ENCODE measurements at places on chromosomes 11 and 22. TPM values are rescaled to one million over a fixed set of nuclear protein-coding genes. Genes with fewer than 3 reads are reported as not detected.
A peak's percentile ranks its signal among the peaks of the same experiment; 100 is the strongest.

GRM5 gene
- polyA plus RNA-seq, result 0.01 TPM

DMC1 gene
- 2.1 TPM for polyA plus RNA-seq

CENPM gene
- polyA plus RNA-seq, result 11.4 TPM

APOA4 gene
- 9,049 TPM for polyA plus RNA-seq

ELFN2 gene
- polyA plus RNA-seq, result not detected

SDF2L1 gene
- 40.4 TPM for polyA plus RNA-seq

BBOX1 gene
- polyA plus RNA-seq, result not detected

PRR5 gene
- polyA plus RNA-seq, result 73.1 TPM

SYT8 gene
- 45.1 TPM for polyA plus RNA-seq

DNA sequence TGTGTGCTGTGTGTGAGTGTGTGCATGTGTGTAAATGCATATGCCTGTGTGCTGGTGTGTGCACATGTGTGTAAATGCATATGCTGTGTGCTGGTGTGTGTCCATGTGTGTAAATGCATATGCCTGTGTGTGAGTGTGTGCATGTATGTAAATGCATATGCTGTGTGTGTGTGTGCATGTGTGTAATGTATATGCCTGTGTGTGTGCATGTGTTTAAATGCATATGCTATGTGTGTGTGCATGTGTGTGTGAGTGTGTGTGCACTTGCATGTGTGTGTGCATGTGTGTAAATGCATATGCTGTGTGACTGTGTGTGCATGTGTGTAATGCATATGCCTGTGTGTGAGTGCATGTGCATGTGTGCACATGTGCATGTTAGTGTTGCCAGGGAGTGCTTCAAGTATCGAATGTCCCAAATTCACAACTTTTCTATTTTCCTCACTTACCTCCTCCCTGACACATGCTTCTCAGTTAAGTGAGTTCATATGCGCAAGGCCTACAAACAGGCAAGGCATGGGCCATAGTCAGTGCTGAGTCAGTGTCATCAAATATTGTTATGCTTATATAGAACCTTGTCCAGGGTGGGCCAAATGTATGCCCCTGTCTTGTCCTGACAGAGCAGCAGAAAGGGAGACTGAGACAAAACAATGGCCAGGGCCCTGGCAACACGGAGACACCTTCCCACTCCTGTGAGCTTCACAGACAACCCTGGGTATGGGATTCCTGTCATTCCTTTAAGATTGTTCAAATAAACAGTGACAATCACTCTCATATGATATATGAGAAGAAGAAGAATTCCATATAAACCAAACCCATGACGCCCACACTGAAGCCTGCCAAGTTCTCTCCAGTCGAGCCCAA, 38.6 kb downstream of the GGTLC2 start:
- no peaks in the 10 kb centered on the region for H3K27me3 ChIP-seq
- DNase-seq, result no peak
- H3K4me1 ChIP-seq, result peaks cover 36% of the 10 kb centered on the region
- no peak overlapping the region for H3K27ac ChIP-seq
- H3K4me3 ChIP-seq, result no peak overlapping the region

- H3K36me3 ChIP-seq, result peaks cover 6% of the 10 kb centered on the region
- peak overlapping the region; percentile 30 for H3K27ac ChIP-seq
- DNase-seq, result no peak
Measured at GRCh38 chr11:57406337-57406904, 16.0 kb upstream of the PRG2 start.

DNA sequence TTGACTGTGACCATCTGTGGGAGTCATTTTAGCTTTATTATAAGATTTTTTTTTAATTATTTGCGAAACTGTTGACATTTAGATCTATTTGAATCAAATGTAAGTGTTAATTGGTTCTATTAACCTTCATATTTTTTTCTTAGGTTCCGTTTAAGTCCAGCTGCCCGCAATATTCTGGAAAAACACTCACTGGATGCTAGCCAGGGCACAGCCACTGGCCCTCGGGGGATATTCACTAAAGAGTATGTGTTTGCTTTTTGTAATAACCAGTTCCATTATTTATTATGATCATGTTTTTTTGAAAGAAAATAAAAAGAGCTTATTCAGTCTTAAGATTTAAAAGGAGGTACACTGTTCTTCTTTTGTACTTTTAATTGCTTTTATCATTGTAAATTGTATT, 43.9 kb downstream of the PDHX start:
- peaks cover 12% of the 10 kb centered on the region for H3K36me3 ChIP-seq
- DNase-seq, result no peak
- H3K27me3 ChIP-seq, result no peaks in the 10 kb centered on the region
- H3K4me3 ChIP-seq, result no peak overlapping the region
- H3K27ac ChIP-seq, result no peak overlapping the region

DNA sequence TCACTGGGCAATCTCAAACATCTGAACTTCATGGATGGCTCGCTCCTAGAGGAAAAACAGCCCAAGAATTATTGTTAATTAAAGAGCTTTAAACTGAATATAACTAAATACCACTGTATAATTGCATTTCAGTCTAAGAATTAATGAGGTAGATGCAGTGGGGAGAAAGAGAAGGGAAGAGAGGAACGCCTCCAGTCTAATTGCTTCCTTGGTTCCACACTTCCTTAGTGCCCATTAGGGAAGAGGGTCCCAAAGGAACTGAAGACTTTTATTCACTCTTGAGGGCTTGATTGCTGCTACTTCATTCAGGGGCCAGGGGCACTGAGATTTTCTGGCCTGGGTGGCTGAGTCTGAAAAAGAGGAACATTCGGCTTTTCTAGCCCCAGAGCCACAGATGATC, 11.8 kb upstream of the OR10G7 start:
- DNase-seq, result no peak
- no peaks in the 10 kb centered on the region for H3K36me3 ChIP-seq
- H3K4me1 ChIP-seq, result no peaks in the 10 kb centered on the region
- no peak overlapping the region for H3K4me3 ChIP-seq

GRCh38 chr11:63866211-63866610, 27.3 kb downstream of the MARK2 start:
- DNase-seq, result peak; percentile 74
- H3K27ac ChIP-seq, result no peak overlapping the region
- peaks cover 25% of the 10 kb centered on the region for H3K4me1 ChIP-seq
- H3K4me3 ChIP-seq, result no peak overlapping the region
- no peaks in the 10 kb centered on the region for H3K36me3 ChIP-seq

- no peaks in the 10 kb centered on the region for H3K27me3 ChIP-seq
- no peaks in the 10 kb centered on the region for H3K4me1 ChIP-seq
- DNase-seq, result peak; percentile 6
- H3K36me3 ChIP-seq, result peaks cover 10% of the 10 kb centered on the region
Measured at GRCh38 chr11:58525037-58525614, 17.2 kb upstream of the OR5B21 start.

GRCh38 chr11:76674517-76675400, 4.2 kb upstream of the LRRC32 start:
- H3K27me3 ChIP-seq, result no peaks in the 10 kb centered on the region
- H3K36me3 ChIP-seq, result no peaks in the 10 kb centered on the region
- no peak overlapping the region for H3K4me3 ChIP-seq
- H3K4me1 ChIP-seq, result peaks cover 5% of the 10 kb centered on the region
- H3K27ac ChIP-seq, result no peak overlapping the region

GRCh38 chr22:39631381-39632286, 61.1 kb downstream of the CACNA1I start:
- H3K4me3 ChIP-seq, result no peak overlapping the region
- H3K4me1 ChIP-seq, result no peaks in the 10 kb centered on the region
- DNase-seq, result no peak
- peaks cover 3% of the 10 kb centered on the region for H3K27me3 ChIP-seq
- H3K36me3 ChIP-seq, result no peaks in the 10 kb centered on the region

DNA sequence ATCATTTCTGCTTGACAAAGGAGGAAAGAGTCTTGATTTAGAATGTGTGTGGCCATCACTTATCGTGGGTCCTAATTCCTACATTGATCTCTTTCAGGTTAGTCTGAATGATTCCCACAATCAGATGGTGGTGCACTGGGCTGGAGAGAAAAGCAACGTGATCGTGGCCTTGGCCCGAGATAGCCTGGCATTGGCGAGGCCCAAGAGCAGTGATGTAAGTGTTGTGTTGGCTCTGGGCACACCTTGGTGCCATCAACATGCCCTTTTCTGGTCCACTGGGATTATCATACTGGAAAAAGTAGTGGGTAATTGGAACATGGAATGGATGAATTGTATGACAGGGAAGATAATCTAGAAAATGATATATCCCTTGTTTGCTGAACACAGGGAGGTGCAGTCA, 17.1 kb upstream of the SORL1-AS1 start:
- peaks cover 6% of the 10 kb centered on the region for H3K4me1 ChIP-seq
- H3K36me3 ChIP-seq, result peaks cover 32% of the 10 kb centered on the region
- DNase-seq, result no peak
- no peak overlapping the region for H3K27ac ChIP-seq
- no peak overlapping the region for H3K4me3 ChIP-seq
- no peaks in the 10 kb centered on the region for H3K27me3 ChIP-seq

DNA sequence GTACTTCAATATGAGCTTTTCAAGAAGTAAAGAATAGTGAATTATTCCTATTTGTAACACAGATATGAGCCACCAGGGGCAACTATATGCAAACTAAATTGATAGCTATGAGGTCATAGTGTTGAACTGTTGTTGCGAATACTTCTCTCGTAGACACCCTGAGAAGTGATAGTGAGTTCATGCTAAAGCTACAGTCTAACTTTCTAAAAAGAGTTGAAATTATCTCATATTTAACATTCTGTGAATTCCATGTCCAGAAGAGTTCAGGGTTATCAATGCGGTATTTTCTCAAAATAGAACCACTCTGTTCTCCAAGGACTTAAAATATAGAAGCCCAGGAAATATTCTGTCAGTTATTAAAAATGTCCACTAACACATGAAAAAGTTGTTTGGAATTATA, 185.4 kb downstream of the AASDHPPT start:
- DNase-seq, result no peak
- no peak overlapping the region for H3K27ac ChIP-seq
- H3K4me1 ChIP-seq, result no peaks in the 10 kb centered on the region
- no peaks in the 10 kb centered on the region for H3K36me3 ChIP-seq
- no peaks in the 10 kb centered on the region for H3K27me3 ChIP-seq

- no peaks in the 10 kb centered on the region for H3K36me3 ChIP-seq
- no peak overlapping the region for H3K27ac ChIP-seq
- H3K4me3 ChIP-seq, result no peak overlapping the region
- H3K27me3 ChIP-seq, result no peaks in the 10 kb centered on the region
- DNase-seq, result no peak
Measured at GRCh38 chr11:11445441-11446185, 92.6 kb upstream of the CSNK2A3 start.

DNA sequence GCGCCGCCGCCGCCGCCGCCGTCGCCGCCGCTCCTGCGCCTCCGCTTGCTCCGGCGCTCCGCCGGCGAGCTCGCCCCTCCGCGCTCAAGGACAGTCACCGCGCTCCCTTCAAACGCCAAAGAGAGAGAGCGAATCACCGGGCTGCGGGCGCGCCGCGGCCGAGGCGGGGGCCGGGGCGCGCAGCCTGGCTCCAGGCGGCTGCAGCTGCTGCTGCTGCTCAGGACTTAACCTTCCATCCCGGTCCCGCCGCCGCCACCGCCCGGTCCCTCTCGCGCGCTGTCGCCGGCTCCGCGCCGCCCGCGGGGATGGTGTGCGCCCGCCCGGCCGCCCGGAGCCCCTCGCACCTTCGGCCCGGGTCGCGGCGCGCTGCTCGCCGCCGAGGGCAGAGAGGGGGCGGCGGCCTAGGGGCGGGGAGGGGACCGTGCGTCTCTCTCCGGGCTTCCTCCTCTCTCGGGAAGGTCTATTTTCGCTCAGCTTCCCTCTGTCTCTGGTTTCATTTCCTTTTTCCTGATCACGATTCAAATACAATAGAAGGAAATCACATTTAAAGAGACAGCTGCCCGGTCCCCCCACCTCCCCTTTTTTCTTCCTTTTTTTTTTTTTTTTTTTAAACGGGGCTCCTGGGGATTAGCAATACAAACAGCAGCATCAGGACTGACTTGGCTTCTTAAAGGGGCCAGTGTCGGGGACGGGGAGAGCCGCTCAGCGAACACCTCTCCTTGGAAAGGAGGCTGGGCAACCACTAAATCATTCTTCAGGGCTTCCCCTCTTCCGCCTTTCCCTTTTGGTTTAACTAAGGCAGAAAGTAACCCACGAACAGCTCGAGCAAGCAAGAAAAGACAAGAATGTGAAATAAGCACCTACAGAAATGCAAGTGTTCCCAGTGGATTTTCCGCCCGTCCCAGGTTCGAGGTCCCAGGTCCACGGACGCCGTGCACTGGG, 22.1 kb downstream of the LMO2 start:
- H3K27ac ChIP-seq, result peak overlapping the region; percentile 50
- no peaks in the 10 kb centered on the region for H3K4me1 ChIP-seq
- no peaks in the 10 kb centered on the region for H3K27me3 ChIP-seq

DNA sequence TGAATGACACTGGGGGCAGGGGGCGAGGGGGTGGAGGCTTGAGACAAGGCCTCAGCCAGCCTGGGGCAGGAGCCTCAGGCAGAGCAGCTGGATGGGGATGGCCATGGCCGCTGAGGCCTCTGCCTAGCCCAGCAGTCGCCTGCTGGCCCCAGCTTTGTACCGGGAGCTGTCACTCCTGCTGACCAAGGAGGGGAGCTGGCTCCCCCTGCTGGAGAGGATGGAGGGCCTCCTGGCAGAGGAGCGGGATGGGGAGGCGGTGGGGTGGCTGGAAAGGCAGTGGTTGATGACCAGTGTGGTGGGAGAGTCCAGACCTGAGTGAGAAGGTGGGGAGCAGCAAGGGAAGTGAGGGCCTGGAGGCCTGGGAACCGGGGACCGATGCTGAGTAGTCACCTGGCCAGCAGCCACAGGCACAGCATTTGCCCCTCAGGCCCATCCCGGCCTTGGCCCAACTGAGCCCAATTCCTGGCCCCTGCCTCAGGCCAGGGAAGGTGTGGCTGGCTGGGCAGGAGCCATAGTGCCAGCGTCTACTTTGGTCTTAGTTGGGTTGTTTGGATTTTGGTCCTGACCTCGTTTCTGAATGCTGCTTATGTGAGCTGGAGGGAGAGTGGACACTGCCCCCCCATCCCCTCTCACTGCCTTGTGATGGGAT, 6.0 kb upstream of the SUSD2 start:
- peaks cover 18% of the 10 kb centered on the region for H3K36me3 ChIP-seq
- H3K27me3 ChIP-seq, result no peaks in the 10 kb centered on the region
- H3K4me1 ChIP-seq, result no peaks in the 10 kb centered on the region
- peak; percentile 67 for DNase-seq
- no peak overlapping the region for H3K27ac ChIP-seq
- no peak overlapping the region for H3K4me3 ChIP-seq

DNA sequence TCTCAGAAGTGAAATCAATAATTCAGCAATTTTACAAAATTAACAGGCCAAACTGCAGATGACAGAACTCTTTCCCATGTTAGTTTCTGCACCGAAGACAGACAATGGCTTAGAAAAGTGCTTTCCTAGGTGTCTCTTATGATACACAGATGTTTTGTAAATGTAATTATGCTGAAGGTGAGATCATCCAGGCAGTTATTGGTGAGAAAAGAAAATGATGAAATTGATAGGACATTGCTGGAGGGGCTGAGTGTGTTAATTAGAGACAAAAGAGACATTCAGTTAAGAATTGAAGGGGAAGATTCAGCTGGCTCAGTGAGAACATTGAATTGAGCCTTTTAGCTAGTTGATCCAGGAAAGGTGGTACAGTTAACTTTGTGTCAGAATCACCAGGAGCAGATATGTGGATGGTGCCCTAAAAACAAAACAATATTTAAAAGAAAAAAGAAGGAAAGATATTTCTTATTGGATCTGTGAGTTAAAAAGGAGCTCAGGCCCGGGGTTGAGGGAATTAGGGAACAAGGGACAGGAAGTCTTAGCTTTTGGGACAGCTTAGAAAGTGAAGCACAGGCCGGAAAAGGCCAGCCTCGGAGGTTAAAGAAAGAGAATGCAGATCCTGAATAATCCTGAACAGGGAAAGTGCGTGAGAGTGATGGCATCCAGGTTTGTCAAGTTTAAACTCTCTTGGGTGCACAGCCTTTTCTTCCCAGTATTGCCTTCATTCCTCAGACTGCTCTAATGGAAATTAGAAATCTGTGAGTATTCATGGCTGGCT, 16.9 kb downstream of the ARHGAP42 start:
- H3K4me3 ChIP-seq, result no peak overlapping the region
- no peak overlapping the region for H3K27ac ChIP-seq
- no peak for DNase-seq
- no peaks in the 10 kb centered on the region for H3K36me3 ChIP-seq
